Psoas muscle (tissue), 8 donors: ENCODE measurements at places on chromosomes 12 and 14. TPM values are rescaled to one million over a fixed set of nuclear protein-coding genes. Genes with fewer than 3 reads are reported as not detected.

DNA sequence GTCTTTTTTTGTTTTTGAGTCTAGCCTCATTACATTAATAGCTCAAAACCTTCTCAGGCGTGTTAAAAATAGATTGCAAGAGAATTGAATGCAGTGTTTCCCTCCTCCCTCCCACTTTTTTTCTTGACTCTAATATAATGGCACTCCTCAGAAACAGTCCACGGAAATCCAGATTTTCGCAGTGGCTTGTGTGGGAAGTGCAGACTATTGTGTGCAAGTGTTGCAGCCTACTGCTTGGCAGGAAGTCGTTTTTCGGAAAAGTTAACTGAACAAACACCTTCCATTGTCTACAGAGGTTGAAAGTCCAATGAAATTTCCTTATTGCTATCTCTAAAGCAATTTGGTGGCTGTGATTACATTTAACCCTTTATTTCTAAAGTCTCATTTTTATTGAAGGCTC, 147.9 kb upstream of the E2F7 start:
- no peak for DNase-seq

DNA sequence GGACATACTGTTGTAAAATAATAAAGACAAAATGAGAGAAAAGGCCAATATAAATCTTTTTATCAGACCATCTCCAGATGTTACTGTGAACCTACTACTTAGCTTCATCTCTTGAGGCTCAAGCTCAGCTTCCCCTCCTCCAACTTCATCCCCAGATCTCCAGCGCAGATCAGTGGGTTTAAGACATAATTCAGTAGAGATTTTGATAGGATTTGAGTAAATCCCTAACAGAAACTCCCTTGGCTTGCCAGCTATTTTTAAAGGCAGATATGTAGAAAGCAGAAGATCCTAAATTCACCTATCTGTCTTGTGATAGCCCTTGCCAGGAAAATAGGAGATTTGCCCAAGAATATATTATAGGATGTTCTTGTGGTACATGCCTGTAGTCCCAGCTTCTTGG, 236.7 kb downstream of the FBXL14 start:
- no peak for DNase-seq

GRCh38 chr12:11958221-11959091, 112.3 kb upstream of the BCL2L14 start:
- DNase-seq, result no peak

DNA sequence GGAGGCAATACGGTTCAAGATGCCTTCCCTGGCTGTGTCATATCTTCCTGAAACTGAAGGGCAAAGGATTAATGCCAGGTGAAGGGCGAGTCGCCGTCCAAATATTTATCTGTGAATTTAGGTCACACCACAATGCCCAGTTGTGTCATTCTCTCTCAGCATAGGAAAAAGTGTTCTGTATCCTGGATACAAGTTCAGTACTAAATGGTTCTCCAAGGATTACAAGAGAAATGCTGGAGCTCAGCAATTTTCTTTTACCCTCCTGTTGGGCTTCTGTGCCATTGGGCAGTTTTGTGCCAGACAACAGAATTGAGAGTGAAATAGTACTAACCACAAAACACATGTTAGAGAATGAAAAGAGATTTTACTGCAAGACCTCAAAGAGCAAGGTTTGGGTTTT, 493.9 kb downstream of the EGLN3 start:
- no peak for DNase-seq

DNA sequence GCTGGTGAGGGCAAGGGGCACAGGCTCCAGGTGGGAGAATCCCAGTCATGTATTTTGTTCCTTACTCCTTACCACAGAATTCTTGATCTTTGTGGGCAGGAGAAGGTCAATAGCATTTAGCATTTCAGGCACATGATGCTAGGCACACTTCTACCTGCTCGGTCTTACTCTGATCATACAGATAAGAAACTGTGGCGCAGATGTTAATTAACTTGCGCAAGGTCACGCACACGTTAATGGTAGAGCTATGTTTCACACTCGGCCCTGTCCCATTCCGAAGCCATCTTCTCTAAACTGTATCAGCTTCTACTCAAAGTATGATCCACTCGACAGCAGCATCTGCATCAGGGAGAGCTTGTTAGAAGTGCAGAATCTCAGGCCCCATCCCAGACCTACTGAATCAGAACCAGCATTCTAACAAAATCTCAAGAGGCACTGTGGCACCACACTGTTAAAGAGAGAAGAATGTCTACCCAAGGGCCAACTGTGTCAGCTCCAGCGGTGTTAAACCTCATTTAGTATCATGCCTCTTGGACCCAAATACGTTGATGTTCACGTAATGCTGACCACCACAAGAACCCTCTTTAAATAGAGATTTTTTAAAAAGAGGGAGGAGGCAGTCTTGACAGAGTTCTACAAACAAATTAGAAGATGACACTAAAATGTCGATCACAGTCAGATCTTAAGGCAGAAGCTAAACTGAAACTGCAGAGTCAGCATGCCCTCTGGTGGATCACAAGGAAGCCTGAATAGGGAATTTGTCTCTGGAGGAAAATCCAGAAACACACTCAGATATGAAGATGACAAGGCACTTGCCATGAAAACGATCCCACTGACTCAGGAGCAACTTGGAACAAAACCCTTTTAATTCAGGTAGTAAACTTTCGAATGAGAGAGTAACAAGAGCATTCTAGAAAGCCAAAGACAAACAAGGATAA, 7.3 kb downstream of the STXBP6 start:
- DNase-seq, result no peak

DNA sequence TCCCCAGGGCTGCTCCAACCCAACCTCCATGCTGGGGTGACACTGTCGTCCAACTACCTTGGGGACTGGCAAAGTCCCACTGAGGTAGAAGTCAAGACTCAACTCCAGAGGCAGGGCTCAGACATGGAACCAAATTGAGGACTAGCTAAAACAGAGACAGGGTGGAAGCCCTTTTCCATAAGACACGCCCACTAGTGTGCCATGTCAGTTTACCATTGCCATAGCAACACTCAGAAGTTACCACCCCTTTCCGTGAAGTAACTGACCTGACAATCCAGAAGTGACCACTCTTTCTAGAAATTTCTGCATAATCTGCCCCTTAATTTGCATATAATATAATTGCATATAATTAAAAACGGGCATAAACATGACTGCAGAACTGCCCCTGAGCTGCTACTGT, 409.6 kb downstream of the MED13L start:
- no peak for DNase-seq

DNA sequence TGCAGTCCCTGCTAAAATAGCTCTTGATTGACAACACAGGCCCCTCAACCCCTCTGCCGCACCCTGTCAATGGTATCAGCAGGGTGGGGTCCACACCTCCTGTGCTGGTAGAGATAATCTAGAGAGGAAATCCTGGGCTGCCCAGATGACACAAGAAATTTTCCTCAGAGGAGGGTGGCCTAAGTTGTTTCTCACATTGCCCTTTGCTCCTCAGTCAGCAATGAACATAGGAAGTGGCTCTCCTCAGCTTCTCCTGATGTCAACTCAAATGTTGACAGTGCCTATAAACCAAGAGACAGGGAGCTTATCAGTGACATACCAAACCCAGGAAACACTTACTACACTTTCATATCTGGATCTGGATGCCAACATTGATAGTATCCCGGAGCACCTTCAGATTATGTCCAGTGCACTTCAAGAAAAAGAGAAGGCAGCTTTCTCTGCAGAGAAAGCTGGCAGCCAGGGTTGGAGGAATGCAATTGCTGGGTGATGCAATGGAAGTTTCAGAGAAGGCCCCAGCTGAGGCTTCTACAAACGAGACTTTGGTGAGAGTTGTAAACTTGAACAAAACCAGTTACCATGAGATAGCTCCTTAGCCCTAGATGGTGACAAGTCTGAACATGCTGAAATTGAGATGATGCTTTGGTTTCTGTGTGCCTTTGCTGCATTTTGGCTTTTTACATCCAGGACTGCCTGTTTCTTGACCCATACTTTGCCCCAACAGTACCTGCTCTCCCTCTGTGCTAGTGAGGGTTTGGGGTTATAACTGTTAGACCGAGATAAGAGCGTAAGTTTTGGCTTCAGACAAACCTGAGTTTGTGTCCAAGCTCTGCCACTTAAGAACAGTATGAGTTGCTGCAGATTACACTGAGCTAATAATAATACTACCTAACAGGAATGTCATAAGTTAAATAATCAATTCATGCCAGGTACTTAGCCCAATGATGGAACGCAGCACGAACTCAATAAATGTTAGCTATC, 183.5 kb downstream of the NUAK1 start:
- no peak for DNase-seq

- DNase-seq, result no peak
These were observed at the start of gene ARHGAP9 for GRCh38 chr12:57479376-57480115. Gene ARHGAP9 (minus strand): TSS chr12:57479866. CDS start chr12:57479406, 460 bp downstream.

GRCh38 chr14:68952531-68953195, 26.4 kb downstream of the ACTN1 start:
- no peak for DNase-seq

GRCh38 chr12:29343022-29343799, 37.8 kb downstream of the ERGIC2 start:
- no peak for DNase-seq

DNA sequence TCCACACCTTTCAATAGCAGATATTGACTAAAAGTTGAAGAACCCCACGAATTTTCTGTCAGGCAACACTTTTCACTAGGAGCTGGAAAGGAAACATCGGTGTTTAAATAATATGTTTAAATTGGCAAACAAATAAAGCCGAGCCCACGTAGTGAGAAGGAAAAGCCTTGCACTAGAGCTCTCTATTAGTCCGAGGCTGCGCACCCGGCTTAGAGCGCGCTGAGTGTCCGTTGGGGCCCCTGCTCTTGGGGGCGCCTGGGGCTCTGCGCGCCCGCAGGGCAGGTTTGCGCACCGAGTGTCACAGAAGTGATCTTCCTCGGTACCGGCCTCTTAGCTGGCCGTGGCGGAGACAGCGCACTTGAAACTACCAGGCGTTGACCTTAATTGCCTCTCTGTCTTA, 6.4 kb downstream of the TTC6 start:
- DNase-seq, result no peak

GRCh38 chr12:126602612-126603011, 1537.4 kb downstream of the AACS start:
- no peak for DNase-seq

- DNase-seq, result no peak
These were observed 185.7 kb downstream of the DAD1 start for GRCh38 chr14:22403296-22403695.

DNA sequence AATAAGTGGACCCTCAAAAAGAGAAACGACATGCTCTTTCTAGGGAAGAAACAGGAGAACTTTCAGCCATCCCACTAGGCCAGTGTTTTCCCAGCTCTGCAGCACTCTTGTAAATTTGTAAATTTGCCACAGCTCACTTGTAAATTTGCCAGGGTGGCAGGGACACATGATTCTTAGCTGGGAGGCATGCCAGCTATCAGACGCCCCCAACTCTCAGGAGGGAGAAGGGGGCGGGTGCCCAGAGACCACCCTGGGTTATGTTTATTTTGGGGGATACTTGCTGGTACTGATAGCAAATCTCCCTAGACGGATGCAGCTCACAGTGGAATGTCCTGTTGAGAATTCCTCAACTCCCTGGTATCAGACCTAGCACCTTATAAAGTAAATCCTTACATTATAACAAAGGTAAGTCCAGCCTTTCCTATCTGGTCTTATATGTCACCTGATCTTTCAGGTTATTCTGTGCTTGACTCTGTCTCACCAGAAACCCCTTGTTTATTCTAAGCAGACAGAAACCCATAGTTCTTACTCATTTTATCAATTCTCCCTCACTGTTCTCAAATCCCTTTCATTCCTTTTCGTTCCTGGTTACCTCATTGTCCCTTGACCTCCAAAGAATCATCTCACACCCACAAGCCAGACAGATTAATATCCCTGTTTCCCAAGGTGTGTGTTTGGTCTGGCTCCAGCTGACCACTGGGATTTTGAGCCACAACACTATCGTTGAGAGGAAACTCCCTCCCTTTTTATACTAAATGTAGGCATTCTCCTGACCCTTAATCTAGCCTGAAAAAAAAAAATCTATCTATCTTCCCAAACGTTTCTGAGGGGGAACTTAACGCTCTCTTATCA, 69.3 kb upstream of the HMGA2 start:
- DNase-seq, result no peak

DNA sequence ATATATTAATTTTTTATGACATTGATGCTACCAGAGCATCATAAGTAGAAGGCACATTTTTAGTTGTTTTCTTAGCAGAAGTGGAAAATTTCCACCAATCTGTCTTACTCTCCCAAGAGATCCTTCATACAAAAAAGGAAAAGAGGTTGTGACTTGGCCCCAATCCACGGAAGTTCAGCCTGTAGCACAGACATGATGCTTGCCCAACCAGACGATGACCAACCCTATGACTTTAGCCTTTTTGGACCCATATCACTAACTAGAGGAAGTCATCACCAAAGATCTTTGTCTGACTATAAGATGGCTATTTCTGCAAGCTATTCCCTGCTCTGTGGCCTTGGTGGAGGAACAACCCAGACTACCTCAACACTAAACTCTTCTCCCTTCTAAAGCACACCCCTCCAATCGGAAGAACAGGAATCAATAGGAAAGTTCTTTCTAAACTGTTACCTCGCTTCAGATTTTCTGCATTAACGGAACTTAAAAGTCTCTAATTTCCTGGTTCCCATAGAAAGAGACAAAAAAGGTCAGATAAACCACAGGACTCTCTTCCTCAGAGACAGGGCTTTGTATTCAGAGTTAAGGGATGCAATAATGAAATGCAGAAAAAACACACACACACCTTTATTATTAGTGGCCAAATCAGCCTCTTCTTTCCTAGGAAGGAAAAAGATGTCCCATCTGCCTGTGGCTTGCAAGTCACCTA, 4.1 kb upstream of the RHOJ start:
- DNase-seq, result peak; percentile 30

GRCh38 chr12:57181561-57182155, 34.2 kb upstream of the LRP1-AS start:
- DNase-seq, result no peak

- peak; percentile 53 for DNase-seq
These were observed 18.0 kb upstream of the DLK1 start for GRCh38 chr14:100708425-100709288.

DNA sequence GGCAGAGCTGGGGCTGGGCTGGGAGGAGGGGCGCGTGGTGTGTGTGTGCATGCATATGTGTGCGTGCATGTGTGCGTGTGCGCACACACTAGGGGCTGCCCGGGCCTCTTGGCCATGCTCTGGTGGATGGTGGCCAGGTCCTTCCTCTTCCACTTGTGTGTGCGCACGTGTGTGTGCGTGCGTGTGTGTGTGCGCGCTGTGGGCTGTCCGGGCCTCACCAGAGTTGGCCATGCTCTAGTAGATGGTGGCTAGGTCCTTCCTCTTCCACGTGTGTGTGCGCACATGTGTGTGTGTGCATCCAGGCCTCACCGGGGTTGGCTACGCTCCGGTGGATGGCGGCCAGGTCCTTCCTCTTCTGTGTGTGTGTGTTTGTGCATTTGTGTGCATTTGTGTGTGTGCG, 24.7 kb downstream of the FOXN4 start:
- no peak for DNase-seq

DNA sequence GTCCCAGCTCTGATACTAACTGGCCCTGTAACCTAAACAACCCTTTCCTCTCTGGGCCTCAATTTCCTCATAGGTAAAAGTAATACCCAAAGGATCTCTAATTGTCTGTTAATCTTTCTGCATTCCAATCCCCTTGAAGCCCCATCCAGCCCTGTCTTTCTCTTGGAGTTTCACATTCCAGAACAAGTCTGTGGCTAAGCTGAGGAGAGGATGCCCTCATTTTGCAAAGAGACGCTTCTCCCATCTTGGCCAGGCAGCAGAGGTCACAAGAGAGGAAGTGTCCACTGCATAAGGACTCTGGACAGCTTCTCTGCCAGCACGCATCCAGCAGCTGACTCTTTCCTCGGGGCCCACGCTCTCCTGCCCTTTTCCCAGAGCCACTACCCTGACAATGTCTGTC, 263.4 kb upstream of the FKBP4 start:
- no peak for DNase-seq

- DNase-seq, result no peak
These were observed 27.1 kb downstream of the PRKAB1 start for GRCh38 chr12:119695034-119695433.

TAPBPL gene
- 7.7 TPM for total RNA-seq

PLEK2 gene
- total RNA-seq, result not detected
